ENCODE measurements at places on chromosomes 4 and X. TPM values are rescaled to one million over a fixed set of nuclear protein-coding genes. Genes with fewer than 3 reads are reported as not detected.

The RIPPLY1 gene
- not detected for total RNA-seq

The CWH43 gene
- total RNA-seq, result not detected

The IL13RA1 gene
- total RNA-seq, result 26.1 TPM

The MOSPD2 gene
- total RNA-seq, result 5.2 TPM

The PPEF1 gene
- 1.0 TPM for total RNA-seq
